ENCODE measurements at places on chromosomes 13 and 19.

DNA sequence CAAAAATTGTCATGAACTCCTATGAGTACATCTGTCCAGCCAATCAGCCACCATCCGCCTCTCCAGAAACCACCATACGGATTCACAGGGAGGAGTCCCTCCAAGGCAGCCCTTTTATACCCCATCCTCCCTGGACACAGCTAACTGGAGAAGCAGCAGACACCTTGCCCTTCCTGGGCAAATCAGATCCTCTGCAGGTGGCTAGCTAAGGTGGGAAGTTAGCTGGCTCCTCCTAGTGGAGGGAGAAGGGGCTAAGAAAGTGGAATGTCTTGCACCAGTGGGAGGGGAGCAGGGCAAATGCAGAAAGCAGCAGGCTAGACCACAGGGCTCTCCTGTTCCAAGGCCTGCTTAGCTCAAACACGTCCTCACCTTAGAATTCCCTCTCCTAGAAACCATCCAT, 46.2 kb upstream of the UQCRFS1 start:
- no peak for DNase-seq

- DNase-seq = no peak
Measured at GRCh38 chr13:74709226-74709625, 575.0 kb upstream of the KLF12 start.

DNA sequence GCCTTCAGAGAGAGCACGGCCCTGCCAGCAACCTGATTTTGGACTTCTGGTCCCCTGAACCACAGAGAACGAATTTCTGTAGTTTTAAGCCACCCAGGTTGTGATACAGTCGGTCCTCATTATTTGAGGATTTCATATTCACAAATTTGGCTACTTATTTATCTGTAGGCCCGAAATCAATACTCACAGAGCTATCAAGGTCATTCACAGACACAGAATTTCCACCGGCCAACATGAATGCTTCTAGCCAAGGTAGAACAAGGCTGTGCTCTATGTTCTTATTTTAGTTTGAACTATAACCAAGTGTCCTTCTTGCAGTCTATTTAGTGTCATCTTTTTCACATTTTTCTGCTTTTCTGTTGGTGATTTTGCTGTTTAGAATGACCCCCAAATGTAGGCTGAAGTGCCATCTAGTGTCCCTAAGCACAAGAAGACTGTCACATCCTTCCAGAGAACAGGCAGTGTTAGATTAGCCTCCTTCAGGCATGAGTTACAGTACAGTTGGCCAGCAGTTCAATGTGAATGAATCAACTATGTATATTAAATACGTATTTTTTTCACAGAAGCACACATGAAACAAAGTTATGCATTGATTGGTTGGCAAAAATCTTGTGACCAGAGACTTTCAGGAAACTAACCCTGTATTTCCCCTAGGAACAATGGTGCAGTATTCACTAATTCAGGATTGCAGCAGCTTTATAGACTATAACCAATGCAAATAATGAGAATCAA, 63.5 kb downstream of the C13orf42 start:
- DNase-seq = no peak

DNA sequence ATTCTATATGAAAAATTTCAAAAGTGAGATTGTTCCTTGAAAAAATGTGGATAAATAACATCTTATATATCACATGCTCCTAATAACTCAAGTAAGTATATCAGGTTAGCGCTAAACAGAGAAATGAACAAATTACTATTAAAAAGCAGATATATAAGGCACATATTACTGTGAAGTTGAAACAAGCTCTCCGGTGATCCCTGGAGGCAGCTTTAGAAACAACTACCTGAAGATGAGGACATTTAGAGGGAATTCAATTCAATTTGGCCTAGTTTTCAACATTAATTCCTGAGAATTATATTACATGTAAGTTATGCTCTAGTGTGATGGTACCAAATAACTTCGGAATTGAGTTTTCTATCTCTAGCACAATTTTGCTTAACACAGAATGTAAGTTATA, 1373.6 kb upstream of the SPRY2 start:
- DNase-seq = no peak

DNA sequence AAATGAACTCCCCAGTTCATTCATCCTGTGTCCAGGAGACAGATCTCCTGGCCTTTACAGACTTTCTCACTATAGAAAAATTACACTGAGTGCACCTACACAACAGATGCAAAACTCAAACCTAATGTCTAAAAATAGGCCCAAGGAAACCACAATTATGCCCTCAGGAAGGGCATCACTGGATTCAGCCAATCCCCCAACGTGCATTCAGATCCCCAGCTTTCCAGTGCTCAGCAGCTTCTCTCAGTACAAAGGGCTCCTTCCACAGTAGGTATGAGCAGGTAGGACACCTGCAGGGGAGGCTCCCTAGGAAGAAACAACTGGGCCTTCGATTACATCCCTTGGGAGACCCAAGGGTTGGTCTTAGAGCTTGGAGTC, 2.1 kb downstream of the ZNF709 start:
- DNase-seq = no peak

- DNase-seq = peak; percentile 48
Measured at GRCh38 chr13:24922387-24922744, 158.4 kb downstream of the RNF17 start.

DNA sequence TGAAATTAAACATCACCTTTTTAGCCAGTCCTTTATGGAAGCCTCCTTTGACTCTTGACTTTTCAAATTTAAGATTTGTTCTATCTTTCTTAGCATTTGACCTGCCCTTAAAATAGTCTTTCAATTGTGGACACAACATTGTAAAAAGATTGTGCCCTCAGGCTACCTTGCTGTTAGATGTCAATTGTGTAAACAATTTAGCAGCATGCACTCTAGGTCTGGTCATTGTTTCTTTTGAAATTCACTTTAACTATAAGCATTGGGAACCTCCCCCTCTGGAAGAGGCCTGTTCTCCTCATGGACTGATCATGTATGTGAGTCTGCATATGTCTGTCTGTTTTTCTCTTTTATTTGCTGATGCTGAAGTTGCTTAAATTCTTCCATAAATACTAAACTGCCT, 31.5 kb upstream of the PABPC3 start:
- no peak for DNase-seq

GRCh38 chr19:37309834-37310575, 60.9 kb upstream of the ZNF527 start:
- no peak for DNase-seq

- DNase-seq = no peak
Measured at GRCh38 chr19:35065574-35065973, 24.1 kb downstream of the HPN start.

- no peak for DNase-seq
Measured at GRCh38 chr13:95181586-95181985, 119.7 kb downstream of the ABCC4 start.

GRCh38 chr13:85654227-85654626, 145.0 kb downstream of the SLITRK6 start:
- no peak for DNase-seq

- no peak for DNase-seq
Measured at GRCh38 chr13:36841391-36841790, 22.4 kb downstream of the RFXAP start.

- peak; percentile 64 for DNase-seq
Measured at GRCh38 chr13:97257800-97258799, 36.0 kb downstream of the MBNL2 start.

DNA sequence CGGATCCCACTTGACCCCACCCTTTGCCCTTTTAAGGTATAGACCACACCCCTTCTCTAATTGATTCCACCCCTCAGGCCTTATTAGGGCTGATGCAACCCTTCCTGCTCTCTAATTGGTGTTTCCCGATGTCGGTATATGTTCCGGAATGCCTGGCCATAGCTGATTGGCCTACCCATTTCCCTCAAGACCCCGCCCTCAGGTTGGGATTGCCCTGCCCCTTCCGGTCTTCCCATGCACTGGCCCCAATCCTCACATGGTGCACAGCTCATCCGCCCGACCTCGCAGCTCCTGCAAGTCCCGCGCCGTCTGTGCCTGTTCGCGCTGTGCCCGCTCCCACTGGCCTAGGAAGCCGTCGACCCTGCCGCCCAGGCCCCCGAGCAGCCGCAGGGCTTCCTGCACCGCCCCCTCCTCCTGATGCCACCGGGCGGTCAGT, 18.1 kb downstream of the TSKS start:
- DNase-seq = no peak

DNA sequence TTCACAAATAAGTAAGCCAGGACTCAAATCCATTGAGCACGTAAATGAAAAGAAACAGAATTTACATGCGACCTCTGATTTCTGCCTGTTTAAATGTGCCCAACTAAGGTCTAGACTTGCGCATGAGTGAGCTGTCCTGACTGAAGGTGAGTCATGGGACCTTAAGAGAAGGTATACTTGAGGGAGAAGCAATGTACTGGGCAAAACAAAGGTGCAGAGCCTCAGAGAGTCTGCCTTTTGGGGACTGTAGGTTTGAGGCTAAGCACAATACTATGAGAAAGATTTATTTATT, 45.8 kb downstream of the UFM1 start:
- DNase-seq = no peak

- DNase-seq = no peak
Measured at GRCh38 chr13:27783111-27783510, 9.2 kb upstream of the GSX1 start.

DNA sequence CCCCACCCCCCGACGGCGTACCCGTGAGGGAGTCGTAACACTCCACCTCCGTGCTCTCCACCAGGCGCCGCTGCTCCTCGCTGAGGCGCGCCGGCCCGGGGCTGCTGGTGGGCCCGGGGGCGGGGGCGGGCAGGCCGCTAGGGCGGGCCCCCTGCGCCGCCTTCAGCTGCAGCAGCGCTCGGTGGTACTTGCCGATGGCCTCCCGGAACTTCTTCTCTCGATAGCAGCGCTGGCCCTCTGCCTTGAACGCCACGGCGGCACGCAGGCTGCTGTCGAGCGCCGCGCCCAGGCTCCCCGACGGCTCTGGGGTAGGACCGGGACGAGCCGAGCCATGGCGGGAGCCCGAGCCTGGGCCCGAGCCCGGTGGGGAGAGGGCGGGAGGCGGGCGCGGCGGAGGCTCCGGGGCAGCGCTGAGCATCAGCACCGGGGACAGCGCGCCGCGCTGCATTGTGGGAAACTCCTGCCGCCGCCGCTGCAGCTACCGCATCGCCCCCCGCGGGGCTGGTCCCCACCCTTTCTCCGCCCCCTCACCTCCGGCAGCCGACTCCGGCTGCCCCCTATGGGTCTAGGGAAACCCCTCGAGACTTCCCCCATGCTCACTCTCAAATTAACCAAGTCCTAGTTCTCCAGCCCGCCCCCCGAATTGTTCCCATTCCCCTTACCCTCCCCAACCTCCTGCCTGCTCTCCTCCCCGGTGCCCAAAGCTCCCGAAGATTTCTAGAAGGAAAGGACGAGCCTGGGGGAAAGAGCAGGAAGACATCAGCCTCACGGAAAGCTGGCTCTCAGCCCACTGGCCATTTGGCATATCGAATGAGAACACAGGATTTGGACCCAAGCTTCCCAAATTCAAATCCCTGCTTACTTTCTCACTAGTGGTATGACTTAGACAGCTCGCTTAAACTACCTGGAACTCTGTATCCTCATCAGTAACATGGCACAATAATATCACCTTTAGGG, at the start of gene TTC9B:
Gene TTC9B, minus strand, starts transcription at position 451 of the 957 bp plus-strand sequence. Its CDS starts 3 bp downstream, at position 448.
- peak; percentile 43 for DNase-seq

Data from suppressor macrophage treated with lipopolysaccharide for 1 hour (primary cell).